KG1 (cell line): ENCODE measurements at places on chromosomes 5 and 9.
A peak's percentile ranks its signal among the peaks of the same experiment; 100 is the strongest.

DNA sequence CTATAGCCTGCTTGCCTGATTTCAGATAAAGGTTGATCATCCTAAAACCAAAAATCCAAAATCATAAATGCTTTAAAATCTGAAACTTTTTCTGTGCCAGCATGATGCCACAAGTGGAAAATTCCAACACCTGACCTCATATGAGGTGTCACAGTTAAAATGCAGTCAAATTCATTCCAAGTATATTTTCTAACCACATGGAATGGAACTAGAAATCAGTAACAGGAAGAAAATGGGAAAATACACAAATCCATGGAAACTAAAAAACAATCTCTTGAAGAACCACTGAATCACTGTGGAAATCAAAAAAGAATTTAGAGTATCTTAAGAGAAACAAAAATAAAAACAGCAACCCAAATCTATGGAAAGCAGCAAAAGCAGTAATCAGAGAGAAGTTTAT lies 297.5 kb upstream of the COX7C start:
- no peak for DNase-seq

DNA sequence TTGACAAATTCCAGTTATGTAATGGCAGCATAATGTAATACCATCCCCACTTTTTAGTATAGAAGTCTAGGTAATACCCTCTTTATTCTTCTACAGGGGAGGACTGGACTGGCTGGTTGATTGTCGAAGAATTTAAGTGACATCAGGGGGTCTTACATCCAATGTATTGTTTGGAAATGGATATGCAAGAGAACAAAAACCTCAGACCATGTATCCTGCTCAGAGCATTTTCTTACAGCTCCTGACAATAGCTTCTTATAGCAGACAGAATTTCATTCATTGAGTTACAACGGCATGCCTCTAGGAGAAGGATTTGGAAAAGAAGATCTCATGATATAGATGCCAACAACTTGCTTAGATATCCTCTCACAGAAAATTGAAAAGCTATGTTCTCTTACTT lies 2032.3 kb downstream of the EFNA5 start:
- DNase-seq: no peak

GRCh38 chr9:2758162-2758897 lies 41.0 kb downstream of the KCNV2 start:
- no peak for DNase-seq

- DNase-seq: no peak
Observed at GRCh38 chr9:120712539-120713031, 1.7 kb downstream of the MEGF9 start.

DNA sequence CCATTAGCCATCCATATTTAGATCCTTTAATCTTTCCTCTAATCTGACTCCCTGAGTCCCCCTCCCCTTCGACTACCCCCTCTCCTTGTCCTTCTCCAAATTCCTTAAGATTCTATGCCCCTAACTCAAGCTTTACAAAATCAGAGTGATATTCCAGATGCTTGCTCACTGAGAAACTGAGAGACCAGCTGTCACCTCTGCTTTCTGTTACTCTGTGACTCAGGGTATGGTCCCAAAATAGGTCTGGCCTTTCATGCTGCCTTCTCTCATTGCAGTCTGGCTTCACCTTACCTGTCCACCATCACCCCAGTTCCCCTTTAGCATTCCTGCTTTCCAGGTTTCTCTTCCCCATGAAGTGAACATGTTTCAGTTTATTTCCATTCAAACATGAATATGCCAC lies 383.3 kb upstream of the SLC30A5 start:
- DNase-seq: no peak

- DNase-seq: no peak
Observed at GRCh38 chr9:129750013-129750638, 2.7 kb downstream of the PTGES start.

DNA sequence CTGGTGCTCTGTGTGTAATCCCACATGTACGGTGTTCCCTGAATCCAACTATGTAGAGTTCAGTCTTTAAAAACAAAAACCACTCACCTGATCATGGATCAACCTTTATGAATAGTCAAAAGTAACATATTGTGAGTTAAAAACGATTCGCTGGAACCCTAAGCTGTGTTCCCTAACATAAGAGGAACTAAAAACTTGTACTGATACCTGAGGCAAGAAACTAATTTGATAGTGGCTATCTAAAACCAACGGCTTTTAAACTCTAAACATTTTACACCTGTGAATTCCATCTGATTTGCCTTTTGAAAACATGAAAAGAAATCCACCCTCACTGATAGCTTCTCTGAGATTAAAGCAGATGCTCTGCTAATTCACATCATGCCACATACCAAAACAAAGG lies 101.5 kb downstream of the DEPDC1B start:
- DNase-seq: no peak

- DNase-seq: no peak
Observed at GRCh38 chr9:11312966-11313365, 700.2 kb upstream of the PTPRD start.

DNA sequence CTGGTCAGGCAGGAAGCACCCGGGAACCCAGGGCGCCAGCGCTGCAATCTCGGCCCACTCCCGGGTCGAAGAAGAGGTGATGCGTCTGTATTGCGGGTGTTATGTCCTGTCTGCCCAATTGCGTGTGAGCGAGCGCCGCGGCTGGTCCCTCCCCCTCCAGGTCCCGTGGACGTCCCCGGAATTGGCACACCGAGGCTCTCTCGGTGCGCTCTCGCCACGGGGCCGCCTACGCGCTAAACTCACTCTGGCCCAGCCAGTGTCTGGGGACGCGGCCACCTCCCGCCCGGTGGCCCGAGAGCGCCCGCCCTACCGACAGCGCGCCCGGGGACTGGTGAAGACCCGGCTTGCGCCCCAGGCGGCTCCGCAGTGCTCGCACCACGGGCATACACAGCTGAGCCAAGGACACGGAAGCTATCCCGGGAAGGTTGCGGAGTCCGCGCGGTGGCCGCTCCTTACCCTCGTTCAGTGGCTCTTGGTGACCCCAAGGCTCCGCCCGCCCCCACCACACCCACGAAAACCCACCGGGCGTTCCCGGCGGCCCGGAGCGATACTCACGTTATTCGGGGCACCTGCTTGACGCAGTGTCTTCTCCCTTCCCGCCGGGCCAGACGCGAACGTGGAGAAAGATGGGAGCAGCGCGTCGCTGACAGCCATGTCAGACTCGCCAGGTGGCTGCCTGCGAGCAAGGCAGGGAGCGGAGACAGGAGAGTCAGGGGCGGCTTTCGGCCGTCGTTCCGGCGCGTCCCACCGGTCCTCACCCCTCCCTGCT lies 1.0 kb downstream of the KLF4 start:
- no peak for DNase-seq

DNA sequence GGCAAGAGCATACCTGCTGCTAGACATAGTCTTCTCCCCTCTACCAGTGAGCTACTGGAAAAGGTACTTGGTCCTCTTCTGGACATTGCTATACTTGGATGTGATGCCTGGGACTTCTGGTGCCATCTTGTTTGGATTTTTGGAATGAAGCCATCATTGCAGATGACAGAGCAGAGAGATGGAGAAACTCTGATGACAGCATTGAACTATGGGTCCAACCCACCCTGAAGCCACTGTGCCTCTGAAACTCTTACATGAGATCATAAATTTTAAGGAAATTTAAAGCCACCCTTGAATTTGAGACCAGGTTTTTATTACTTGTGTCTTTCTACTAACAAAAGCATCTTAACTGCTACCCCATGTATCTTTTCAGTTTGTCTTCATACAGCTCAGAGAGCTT lies 151.1 kb upstream of the SMIM23 start:
- peak; percentile 91 for DNase-seq

DNA sequence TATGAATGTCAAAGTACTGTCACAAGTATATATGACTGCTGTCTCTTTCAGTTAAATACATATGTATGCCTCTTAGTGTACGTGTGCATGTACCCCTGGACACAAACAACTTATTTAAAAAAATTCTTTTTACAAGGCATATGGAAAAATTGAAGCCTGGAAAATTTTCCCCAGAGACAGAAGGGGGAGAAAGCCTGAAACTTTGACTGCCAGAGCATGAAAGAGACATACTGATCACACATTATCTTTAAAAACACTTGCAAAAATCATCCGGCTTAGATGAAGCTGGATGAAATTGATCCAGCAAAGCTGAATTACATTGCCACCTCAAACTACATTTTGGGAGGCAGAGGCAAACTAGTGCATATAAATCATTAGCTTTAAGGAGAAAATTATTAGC lies 88.0 kb upstream of the NFIB start:
- DNase-seq: no peak

DNA sequence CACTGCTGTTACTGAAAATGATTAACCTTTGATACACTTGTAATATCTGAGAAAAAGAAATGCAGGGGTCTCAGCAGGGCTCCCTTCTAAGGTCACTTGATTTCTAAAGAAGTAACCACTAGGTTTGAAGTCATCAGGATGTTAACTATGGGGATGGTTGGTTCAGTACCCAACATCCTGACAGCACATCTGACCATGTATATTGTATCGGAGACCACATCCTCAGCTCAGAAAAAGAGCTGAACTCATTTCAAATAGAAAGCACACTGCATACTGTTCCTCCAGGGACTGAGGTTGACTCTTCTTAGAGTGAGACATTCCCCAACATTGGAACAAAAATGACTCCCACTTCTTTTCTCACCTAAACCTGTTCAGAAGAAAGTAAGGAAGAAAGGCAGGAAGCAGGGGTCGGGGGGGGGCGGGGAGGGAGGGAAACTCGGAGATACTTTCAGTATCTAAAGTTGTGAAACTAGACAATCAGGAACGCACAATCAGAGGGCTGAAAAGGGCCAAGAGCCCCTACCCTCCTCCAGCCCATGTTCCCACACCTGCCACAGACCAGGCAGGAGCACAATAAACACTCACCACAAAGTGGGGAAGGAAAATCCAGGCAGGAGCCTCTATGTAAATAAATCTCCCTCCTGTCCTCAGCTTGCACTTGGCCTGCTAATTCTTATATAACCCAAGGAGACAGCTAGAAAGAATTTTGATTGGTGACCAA lies 730 bp upstream of the GZMA start:
- no peak for DNase-seq

- DNase-seq: no peak
Observed at GRCh38 chr9:125190361-125190801, 778 bp upstream of the PPP6C start.

DNA sequence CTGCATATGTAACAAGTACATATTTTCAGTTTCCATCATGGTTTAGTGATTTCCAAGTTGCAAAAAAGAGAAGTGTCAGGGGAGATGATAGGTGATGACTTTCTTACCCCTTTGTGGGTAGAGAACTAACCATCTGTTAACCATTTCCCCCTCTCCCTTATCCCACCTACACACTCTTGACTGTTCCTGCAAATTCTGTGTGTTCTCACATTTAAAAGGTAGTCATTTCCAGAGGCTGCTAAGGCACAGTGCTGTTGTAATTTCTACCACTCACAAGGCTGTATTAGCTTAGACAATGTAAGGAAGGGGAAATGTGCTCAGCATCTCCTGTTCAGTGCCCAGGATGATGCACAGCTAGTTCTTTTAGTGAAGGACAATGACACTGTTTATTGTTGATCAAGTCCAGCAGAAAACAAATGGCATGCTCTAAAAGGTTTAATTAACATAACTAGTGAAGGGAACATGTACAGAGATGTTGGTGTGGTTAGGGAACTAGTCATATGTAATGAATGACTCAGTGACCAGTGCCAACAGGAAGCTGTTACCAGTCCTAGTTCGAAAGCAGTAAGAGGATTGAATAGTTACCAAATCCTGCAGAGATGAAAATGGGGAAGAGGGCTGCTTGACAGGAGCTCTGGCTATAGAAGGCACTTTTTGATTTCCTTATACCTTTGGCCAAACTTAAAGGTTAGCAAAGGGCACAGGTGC lies 165.1 kb downstream of the PLK2 start:
- peak; percentile 20 for DNase-seq

DNA sequence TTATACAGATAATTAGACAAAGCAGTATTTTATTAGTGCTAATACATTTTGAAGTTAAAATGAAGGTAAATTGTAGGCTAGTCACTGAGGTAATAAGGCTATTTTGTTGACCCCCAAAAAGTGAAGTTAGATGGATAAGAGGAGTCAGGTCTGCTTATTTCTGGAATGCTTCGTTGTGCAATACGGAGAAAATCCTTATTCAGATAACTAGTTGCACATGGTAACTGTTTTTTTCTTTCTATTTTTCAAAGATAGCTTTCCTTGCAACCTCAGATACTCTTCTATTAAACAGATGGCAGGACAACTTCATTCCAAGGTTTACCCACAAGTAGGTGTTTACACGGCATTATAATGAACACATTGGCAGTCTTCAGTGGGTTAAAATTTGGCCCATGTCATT lies 101.1 kb downstream of the TMEM174 start:
- DNase-seq: no peak

DNA sequence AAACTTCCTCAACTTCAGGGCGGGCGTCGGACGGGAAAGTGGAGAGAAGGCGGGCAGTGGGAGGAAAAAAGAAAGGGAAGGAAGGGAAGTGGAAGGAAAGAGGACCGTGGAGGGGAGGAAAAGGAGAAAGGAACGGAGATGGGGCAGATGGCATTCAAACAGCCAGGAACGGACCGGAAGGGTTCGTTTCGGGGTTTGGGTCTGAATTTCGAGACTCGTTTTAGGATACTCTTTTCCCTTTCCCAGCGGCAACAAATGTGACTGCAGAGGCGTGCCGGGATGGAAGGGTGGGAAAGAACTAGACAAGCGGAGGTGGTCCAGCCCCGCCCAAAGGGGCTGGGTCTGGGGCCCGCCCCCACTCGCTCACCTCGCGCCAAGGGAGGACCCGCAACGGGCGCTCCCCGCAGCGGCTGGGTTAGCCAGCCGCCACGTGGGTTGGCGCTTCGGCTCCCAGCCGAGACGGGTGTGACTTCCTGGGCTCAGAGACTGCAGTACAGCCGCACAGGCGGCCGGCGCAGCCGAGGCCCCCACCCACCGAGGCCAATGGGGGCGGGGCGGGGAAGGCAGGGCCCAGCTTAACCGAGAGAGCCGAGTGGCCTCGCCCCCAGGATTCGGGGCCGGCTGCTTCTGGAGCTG lies 2.7 kb downstream of the VCAN start:
- DNase-seq: no peak

DNA sequence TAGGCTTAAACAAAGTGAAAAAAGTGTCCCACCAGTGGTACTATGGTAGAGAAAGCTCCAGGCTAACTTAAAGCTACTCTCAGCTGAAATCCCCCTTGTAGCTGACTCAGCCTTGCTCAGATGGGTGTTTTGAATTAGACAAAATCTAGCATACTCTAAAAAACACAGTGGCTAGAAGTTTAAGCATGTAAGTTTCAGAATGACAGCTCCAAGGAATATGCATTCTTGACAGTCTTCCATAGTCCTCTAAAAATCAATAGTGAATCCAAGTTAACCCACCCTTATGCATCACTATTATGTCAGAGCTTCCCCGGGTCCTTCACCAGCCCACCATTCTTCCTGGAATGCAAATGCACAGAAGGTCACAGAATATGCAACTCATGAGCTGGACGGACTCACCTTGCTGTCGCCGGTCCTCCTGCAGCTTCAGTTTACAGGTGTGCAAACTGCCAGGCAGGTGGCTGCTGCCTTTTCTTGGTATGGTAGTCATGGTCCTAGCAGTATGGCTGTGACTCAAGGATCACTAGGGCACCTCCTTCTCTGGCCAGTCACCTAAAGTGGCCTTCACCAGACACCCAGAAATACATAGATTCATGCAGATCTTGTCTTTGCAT lies 668 bp downstream of the RANBP3L start:
- no peak for DNase-seq

GRCh38 chr9:87148331-87149104 lies 201.2 kb upstream of the GAS1 start:
- no peak for DNase-seq

- no peak for DNase-seq
Observed at GRCh38 chr9:137621131-137621757, 2.4 kb downstream of the EHMT1 start.
